ENCODE measurements at places on chromosomes 6 and 20.

DNA sequence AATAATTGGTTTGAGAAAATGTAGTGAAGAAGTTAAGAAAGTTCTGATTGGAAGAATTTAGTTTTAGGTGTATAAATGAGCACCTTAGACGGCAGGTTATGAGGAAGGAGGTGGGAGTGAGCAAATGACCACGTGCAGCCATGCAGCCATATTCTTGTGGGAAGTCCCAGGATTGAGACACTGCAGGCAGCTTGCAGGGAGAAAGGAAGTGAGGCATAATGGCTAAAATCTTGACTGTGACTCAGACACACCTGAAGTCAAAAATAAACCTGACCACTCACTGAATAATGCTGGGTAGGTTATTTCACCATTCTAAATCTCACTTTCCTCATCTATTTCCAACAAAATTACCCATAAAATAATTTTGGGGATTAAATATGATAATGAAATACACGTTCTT is 16.6 kb downstream of the DSE start:
- peak; percentile 92 for DNase-seq

- DNase-seq = no peak
Measured at GRCh38 chr6:105739764-105740163, 336.9 kb upstream of the PREP start.

- peak; percentile 71 for DNase-seq
Measured at GRCh38 chr20:56453352-56453751, 15.1 kb upstream of the RTF2 start.

DNA sequence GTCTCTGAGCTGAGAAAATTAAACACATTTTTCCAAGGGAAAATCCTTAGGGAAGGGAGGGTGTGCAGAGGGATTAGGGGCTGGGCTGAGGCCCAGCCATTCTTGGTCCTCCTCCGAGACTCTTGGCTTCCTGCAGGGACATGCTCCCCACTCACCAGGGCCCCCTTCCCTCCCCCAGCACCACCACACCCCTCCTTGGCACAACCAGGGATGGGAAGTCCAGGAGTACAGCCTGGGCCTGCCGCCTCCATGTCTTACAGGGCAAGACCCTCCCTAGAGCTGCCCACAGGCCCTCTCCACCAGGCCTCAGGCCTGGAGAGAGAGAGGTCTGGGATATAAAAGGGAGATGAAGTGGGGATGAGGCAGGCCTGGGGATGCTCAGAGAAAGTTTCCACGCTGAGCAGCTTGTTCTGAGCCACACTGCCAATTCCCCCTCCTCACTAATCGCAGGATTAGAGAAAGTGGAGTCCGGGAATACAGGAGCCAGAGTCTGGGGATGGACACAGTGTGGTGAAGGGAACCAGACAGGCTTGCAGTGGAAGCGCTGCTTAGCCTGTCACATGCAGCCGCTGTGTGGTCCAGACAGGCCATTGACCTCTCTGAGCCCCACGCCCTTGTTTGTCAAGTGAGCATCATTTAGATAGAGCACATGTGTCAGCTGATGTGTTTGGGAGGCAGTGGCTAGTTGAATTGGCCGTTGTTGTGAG is 105.5 kb downstream of the MRPL14 start:
- DNase-seq = no peak

GRCh38 chr20:47676912-47677634 is 108.2 kb downstream of the SULF2 start:
- no peak for DNase-seq

DNA sequence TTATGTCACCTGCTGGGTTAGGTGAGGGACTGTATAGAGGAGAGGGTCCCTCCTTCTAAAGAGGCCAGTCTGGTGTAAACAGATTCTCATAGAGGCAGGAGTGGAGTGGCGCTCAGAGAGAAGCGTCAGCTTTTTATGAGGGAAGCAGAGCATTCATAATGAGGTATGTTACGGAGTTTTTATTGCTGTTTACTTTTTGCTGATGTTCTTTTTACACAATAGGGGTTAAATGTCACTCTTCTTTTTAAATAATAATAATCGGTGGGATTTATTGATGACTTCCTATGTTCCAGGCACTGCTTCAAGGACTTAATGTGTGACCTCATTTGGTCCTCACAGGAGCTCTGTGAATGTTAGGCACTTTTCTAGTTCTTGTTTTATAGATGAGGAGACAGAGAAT is 79.9 kb downstream of the L3MBTL3 start:
- DNase-seq = no peak

- peak; percentile 63 for DNase-seq
Measured at GRCh38 chr6:13466304-13467215, 20.8 kb downstream of the GFOD1 start.

GRCh38 chr6:78864957-78865356 is 2.4 kb upstream of the IRAK1BP1 start:
- no peak for DNase-seq

GRCh38 chr6:1395506-1395905 is 6.1 kb downstream of the FOXF2 start:
- no peak for DNase-seq

- DNase-seq = peak; percentile 82
Measured at GRCh38 chr6:90375681-90376439, 79.2 kb upstream of the BACH2 start.

DNA sequence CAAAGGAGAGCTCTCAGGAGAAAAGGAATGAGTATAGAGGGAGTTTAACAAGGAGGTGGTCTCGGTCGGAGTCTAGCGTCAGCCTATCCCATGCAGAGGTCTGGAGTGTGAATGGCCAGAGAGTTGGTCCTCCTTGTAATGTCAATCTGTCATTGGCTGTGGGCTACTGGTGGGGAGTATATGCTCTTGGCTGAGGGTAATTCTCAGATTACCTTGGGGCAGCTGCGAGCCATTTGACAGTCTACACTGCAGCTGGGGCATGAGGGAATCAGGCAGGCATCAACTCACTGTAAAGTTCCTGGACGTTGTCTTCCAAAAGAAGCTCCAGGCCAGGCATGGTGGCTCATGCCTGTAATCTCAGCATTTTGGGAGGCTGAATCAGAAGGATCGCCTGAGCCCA is 48.1 kb downstream of the EBF4 start:
- DNase-seq = no peak

GRCh38 chr20:32314768-32315167 is 37.3 kb downstream of the KIF3B start:
- DNase-seq = no peak

Measured in suppressor macrophage treated with lipopolysaccharide for 1 hour (primary cell).